Cardiac muscle cell (in vitro differentiated cells and primary cell): ENCODE measurements at places on chromosomes 3 and 15.

- H3K4me1 ChIP-seq: peaks cover 6% of the 10 kb centered on the region
- no peak overlapping the region for H3K4me3 ChIP-seq
- H3K36me3 ChIP-seq: no peaks in the 10 kb centered on the region
- no peak for DNase-seq
- no peaks in the 10 kb centered on the region for H3K27me3 ChIP-seq
These were observed 12.5 kb downstream of the MAPK6 start for GRCh38 chr15:52031556-52031955.

DNA sequence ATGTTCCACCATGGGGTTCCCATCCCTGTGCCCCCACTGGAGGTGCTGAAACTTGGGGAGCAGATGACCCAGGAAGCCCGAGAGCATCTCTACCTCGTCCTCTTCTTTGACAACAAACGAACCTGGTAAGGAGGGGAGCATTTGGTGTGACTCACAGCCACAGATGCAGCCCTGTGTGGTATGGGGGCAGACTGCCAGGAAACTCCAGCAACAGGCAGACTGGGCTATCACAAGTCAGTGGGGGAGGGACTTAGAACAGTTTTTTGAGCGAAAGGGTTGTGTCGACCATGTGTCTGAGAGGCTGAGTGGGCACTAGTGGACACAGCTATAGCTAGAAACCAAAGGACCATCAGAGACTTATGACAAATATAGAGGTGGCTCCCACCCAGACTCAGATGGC lies 3.4 kb upstream of the OGG1 start:
- no peak overlapping the region for H3K27ac ChIP-seq
- DNase-seq: no peak
- H3K36me3 ChIP-seq: peaks cover 50% of the 10 kb centered on the region
- peaks cover 5% of the 10 kb centered on the region for H3K4me1 ChIP-seq
- H3K4me3 ChIP-seq: no peak overlapping the region
- no peaks in the 10 kb centered on the region for H3K27me3 ChIP-seq

DNA sequence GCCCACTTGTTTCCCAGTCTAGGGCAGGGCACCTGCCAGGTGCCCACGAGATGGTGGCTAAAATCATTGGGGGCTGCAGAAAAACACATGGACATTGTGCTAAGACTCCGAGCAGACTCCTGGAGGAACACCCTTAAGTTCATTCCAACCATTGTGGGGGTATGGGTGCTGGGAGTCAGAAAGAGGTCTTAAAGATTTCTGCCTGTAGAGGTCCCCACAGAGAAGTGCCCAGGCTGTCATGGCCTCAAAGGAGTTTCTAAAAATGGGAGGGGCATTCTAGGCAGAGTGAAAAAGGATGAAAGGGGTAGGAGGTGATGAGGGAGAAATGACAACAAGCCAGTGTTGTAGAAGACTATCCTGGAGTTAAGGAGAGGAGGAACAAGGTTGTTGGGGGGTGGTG lies 17.1 kb downstream of the RBP1 start:
- DNase-seq: no peak
- peaks cover 2% of the 10 kb centered on the region for H3K36me3 ChIP-seq
- no peaks in the 10 kb centered on the region for H3K27me3 ChIP-seq
- no peak overlapping the region for H3K27ac ChIP-seq
- no peak overlapping the region for H3K4me3 ChIP-seq
- no peaks in the 10 kb centered on the region for H3K4me1 ChIP-seq

- H3K4me1 ChIP-seq: no peaks in the 10 kb centered on the region
- no peak overlapping the region for H3K27ac ChIP-seq
- DNase-seq: no peak
- H3K27me3 ChIP-seq: peaks cover 5% of the 10 kb centered on the region
These were observed 826.3 kb downstream of the FHIT start for GRCh38 chr3:60424942-60425341.

GRCh38 chr3:179348325-179349013 lies 960 bp downstream of the MFN1 start:
- peaks cover 6% of the 10 kb centered on the region for H3K4me1 ChIP-seq
- H3K27me3 ChIP-seq: no peaks in the 10 kb centered on the region
- H3K36me3 ChIP-seq: peaks cover 17% of the 10 kb centered on the region
- H3K4me3 ChIP-seq: peak overlapping the region; percentile 67
- H3K27ac ChIP-seq: peak overlapping the region; percentile 90

GRCh38 chr15:68389936-68390817 lies 41.8 kb downstream of the ITGA11 start:
- peak; percentile 80 for DNase-seq
- peaks cover 2% of the 10 kb centered on the region for H3K27me3 ChIP-seq
- no peaks in the 10 kb centered on the region for H3K36me3 ChIP-seq
- H3K4me3 ChIP-seq: no peak overlapping the region
- no peak overlapping the region for H3K27ac ChIP-seq
- H3K4me1 ChIP-seq: no peaks in the 10 kb centered on the region

- H3K27ac ChIP-seq: no peak overlapping the region
- no peaks in the 10 kb centered on the region for H3K4me1 ChIP-seq
- no peaks in the 10 kb centered on the region for H3K36me3 ChIP-seq
- no peak for DNase-seq
These were observed 492.4 kb upstream of the FRG2C start for GRCh38 chr3:75171630-75172230.

DNA sequence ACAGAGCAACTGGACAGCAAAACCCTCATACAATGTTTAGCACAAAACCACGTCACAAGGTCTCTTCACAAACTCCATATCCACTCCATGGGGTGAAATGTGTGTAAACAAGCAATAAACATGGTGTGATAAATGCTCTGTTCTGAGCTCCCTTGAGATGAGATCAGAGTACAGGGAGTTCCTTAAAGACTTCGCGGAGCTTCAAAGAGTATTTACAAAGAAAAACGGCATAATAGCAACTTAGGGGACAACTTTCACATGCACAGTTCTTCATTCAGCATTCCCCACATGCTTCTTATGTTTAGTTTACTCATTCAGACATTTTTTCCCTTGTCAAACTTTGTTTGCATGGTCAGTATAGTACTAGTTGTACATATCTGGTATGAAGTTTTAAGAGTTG lies 52.5 kb upstream of the SUCLG2 start:
- H3K27ac ChIP-seq: no peak overlapping the region
- no peaks in the 10 kb centered on the region for H3K4me1 ChIP-seq
- no peak overlapping the region for H3K4me3 ChIP-seq
- no peaks in the 10 kb centered on the region for H3K27me3 ChIP-seq

DNA sequence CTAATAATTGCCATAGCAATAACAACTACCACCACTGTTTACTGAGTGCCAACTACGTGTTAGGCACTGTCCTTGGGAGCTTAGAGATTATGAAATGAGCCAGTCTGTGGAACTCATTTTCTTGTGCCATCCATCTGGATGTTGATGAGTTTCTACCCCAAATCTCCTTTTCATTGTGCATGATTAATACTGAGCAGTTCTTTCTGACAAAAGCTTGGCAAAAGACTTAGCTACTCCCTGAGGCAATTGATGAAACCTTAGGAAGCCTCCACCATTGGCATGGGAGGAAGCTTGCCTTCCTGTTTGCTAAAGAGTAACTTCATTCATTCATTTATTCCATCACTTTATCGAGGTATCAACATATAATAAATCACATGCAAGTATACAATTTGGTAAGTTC lies 39.8 kb downstream of the PRICKLE2 start:
- H3K27ac ChIP-seq: no peak overlapping the region
- H3K36me3 ChIP-seq: no peaks in the 10 kb centered on the region
- peaks cover 17% of the 10 kb centered on the region for H3K4me1 ChIP-seq
- H3K4me3 ChIP-seq: no peak overlapping the region
- H3K27me3 ChIP-seq: no peaks in the 10 kb centered on the region

GRCh38 chr15:71612869-71613268 lies 197.5 kb upstream of the NR2E3 start:
- no peak overlapping the region for H3K4me3 ChIP-seq
- no peaks in the 10 kb centered on the region for H3K27me3 ChIP-seq
- H3K4me1 ChIP-seq: no peaks in the 10 kb centered on the region
- no peaks in the 10 kb centered on the region for H3K36me3 ChIP-seq
- DNase-seq: no peak
- H3K27ac ChIP-seq: no peak overlapping the region

- no peak overlapping the region for H3K4me3 ChIP-seq
- no peak overlapping the region for H3K27ac ChIP-seq
- H3K36me3 ChIP-seq: no peaks in the 10 kb centered on the region
- DNase-seq: no peak
- H3K4me1 ChIP-seq: peaks cover 6% of the 10 kb centered on the region
These were observed 614.8 kb downstream of the ZIC1 start for GRCh38 chr3:148023994-148024393.

DNA sequence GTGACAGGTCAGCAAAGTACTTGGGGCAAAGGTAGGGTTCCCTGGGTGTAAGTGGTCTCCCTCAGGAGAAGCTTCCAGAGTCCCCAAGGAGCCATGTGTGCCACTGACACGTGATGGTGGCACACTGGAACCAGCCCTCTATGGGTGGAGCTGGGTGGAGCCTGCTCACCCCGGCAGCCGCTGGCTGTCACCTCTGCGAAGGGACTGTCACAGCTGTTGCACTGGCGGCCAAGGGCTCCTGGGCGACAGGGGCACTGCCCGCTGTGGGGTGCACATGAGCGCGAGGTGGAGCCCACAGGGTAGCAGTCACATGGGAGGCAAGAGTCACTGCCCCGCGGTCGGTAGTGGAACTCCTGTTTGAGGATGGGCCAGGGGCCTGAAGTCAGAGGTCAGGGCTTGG lies 12.0 kb downstream of the CELSR3 start:
- no peaks in the 10 kb centered on the region for H3K27me3 ChIP-seq
- no peak overlapping the region for H3K4me3 ChIP-seq
- no peaks in the 10 kb centered on the region for H3K4me1 ChIP-seq
